Stimulated activated CD8-positive, alpha-beta memory T cell treated with anti-CD3 and anti-CD28 coated beads, Interleukin-4, amount 100 ng/mL, for 1 hour (primary cell): ENCODE measurements at places on chromosomes 3 and 15.

DNA sequence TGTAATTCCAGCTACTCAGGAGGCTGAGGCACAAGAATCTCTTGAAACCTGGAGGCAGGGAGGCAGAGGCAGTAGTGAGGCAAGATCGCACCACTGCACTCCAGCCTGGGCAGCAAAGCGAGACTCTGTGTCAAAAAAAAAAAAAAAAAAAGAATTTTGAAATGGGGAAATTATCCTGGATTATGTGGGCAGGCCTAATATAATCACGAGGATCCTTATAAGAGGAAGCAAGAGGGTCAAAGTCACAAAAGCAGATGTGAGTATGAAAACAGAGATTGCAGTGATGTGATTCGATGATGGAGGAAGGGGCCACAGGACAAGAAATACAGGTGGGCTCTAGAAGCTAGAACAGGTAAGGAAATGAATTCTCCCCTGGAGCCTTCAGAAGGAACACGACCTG lies 159.6 kb downstream of the LEKR1 start:
- no peak for DNase-seq

GRCh38 chr3:13825311-13825579 lies 54.6 kb downstream of the WNT7A start:
- no peak for DNase-seq

DNA sequence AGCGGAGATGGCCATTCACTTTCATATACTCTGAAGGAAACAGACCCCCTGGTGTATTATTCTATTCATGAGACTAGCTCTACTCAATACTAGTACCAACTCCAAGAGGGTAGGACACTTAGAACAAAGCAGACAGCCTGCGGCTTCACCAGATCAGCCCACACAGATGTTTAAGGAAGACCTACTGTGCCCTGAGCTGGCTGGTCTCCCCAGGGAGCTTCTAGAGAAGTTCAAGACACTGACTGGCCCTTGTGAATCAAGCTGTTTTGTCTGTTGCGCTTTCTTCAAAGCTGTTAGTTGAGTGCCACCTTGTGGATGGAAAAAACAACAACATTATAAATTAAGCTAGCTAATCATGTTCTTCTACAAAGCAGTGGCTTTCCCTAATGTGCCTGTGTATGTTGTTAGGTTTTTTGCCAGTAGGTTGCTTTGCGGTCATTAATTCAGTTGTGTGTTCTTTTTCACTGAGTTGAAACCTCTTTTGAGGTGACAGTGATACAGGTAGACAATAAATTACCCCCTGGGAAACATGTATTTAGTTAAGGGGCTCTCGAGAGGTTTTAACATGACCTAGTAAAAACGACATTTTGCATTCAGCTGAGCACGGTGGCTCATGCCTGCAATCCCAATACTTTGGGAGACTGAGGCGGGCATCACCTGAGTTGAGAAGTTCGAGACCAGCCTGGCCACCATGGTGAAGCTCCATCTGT lies 64.2 kb upstream of the MYZAP start:
- DNase-seq, result no peak

DNA sequence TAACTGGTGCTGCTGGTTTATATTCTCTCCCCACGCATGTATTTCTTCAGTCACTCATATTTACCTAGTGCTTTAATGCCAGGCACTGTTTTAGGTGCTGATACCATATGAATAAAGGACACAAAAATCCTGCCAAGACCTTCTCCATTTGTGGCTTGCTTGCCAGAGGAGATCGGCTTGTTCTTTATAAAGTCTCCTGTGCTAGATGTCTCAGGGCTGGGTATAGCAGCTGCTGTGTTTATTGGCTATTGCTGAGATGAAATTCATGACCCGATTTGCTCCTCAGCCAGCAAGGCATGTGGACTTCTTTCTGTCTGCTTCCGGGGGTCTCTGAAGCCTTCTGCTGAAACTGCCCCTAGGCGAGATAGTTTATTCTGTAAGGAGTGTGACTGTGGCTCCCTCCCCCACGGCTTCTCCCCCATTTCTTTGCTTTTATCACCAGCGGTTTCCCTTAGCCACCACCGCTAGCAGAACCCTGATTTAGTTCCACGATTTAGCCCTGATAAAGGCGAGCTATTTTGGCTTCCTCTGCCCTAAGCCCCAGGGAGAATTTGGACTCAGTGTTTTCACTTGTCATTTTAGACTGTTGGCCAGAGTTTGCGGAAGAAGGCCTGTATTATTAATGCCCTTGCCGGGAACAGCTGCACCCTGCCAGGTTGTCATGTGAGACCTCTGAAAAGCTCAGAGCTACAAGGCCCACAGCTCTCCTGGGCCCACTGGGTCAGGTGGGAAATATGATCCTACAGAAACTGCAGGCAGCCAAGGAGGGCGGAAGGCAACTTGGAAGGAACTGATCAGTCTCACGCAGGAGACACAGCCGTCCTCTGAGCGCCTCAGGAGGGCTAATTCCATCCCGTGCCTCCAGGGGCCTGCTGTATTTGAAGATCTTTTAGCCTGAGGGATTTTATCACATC lies 46.8 kb downstream of the ST6GAL1 start:
- no peak for DNase-seq
